Epithelial cell of esophagus (primary cell): ENCODE measurements at places on chromosomes 1 and 21.

DNA sequence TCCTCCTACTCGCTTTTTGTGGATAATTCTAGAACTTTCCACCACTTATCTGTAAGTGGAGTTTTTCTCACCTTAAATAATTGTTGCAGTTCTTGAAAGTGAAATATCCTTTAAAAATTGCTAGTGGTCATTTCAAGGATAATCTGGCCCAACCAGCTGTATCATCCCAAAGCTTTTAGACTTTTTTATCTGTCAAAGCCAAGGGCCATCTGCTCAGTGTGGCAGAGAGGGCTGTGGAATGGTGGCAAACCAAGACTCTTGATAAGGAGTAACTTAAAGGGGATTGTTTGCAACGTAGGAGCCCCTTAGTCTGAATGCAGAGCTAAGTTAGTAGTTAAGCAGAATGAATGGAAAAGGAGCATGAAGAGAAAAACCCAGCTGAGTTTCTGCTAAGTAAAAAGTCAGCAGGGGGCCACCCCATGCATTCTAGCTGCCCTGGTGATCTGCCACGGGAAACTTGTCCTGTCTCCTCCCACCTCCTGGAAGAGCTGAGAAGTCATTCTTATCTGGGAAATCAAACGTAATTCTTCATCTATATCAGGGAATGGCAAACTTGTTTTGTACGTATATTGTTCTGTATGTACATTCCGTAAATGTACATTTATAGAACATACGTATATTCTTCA is 169.3 kb downstream of the PRDM2 start:
- no peak for DNase-seq

DNA sequence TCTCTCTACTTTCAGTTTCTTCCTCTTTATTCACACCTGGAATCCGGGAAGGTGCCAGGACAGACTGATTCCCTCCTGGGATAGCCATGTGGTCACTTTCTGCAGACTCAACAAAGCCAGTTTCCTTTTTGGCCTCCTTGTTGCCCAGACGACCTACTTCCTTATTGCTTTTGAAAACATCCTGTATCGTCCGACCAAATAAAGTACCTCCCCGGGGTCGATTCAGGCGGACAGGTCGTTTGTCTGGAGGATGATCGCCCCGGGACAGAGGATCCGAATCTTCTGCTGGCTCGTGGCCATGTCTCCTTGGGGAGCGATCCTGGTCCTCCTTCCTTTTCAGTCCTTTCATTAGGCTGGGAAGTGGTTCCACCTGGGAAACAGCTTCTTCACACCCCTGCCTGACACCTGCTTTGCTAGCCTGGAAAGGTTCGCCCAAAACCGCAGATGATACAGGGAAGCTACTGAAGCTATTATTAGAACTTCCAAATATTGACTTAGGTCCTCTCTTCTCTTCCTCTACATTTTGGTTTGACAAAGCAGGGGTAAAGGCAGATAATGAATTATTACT is 1.2 kb downstream of the MCM3AP start:
- no peak for DNase-seq

DNA sequence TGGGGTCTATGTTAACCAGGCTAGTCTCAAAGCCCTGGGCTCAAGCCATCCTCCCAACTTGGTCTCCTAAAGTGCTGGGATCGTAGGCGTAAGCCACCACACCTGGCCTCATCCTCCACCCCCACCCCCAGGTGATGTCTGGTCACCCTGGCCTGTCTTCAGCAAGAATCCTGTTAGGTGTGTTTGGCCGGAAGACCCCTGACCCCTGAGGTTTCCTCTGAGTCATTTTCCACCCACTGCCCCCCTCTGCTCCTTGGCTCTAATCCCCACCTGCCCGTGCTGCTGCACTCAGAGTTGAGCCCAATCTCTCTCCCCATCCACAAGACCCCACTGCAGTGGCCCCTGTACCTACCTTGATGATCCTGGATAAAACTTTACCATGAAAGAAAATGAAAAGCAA is 25.2 kb downstream of the SLC66A1 start:
- no peak for DNase-seq

DNA sequence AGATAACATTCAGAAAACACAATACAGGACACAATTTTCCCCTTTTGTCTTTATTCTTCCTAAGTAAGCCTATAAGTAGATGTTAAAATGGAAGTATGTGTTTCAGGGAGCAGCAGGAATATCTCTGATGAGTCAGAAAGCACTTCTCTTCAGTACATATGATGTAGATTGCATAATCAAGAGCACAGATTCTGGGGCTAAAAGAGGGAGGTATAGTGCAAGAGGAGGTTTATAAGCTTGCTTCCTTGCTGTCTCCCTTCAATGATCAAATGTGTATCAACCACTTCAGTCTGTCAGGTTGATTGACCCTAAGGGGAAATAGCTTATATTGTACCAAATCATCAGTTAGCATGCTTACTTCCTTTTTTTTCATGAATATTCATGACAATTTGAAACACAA is 822.8 kb downstream of the BRINP3 start:
- DNase-seq, result peak; percentile 71

- no peak for DNase-seq
Measured at GRCh38 chr1:214418391-214418790, 133.0 kb downstream of the PTPN14 start.

DNA sequence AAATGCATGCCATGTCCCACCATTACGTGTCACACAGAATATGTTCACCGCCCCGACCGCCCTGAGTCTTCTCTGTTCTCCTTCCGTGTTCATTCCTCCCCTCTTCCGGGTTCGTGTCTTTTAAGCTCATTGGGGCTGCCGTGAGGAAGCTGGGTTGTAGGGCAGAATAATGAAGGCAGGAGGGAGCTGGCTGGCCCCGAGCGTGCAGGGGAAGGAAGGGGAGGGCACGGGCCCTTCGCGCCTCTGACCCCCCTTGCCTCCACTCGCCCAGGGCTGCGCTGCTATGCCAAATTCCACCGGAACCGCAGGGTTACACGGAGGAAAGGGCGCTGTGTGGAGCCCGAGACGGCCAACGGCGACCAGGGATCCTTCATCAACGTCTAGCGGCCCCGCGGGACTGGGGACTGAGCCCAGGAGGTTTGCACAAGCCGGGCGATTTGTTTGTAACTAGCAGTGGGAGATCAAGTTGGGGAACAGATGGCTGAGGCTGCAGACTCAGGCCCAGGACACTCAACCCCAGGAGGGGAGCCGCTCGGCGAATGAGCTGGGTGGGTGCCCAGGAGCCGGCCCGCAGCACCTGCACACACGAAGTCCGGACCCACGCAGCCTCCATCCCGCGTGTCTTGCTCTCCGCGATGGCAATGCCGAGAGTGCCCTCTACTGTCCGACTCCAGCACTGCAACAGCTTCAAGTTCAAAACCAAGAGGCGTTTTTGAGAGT is 16.5 kb upstream of the AGTRAP start:
- peak; percentile 62 for DNase-seq

GRCh38 chr1:183457449-183457848 is 14.8 kb upstream of the SMG7 start:
- no peak for DNase-seq

DNA sequence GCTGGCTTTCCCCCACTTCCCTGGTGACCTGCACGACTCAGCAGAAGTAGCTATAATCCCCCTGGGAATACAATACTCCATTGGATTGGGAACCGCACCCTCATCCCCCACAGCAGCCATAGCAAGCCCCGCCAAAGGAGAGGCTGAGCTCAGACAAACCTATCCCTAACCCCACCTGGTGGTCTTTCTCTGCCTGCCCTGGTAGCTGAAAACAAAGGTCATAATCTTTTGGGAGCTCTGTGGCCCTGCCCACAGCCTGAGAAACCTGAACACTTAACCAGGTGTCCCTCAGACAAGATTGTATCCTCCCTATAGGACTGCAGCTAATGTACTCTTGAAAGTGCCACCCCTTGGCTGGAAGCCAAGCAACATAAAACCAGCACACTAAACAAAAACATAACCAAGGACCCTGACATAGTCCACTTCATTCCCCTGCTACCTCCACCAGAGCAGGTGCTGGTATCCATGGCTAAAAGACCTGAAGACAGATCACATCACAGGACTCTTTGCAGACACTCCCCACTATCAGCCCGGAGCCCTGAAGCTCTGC is 71.6 kb upstream of the RUNX1 start:
- DNase-seq, result no peak

GRCh38 chr1:201639826-201640225 is 100.9 kb downstream of the NAV1 start:
- DNase-seq, result no peak

- DNase-seq, result peak; percentile 95
Measured at GRCh38 chr1:110477041-110477440, 26.1 kb downstream of the PROK1 start.

- no peak for DNase-seq
Measured at GRCh38 chr21:42447182-42447581, 43.5 kb downstream of the UBASH3A start.

- DNase-seq, result no peak
Measured at GRCh38 chr1:198047913-198048312, 108.9 kb upstream of the NEK7 start.

- no peak for DNase-seq
Measured at GRCh38 chr1:184748740-184749139, 5.9 kb downstream of the EDEM3 start.

DNA sequence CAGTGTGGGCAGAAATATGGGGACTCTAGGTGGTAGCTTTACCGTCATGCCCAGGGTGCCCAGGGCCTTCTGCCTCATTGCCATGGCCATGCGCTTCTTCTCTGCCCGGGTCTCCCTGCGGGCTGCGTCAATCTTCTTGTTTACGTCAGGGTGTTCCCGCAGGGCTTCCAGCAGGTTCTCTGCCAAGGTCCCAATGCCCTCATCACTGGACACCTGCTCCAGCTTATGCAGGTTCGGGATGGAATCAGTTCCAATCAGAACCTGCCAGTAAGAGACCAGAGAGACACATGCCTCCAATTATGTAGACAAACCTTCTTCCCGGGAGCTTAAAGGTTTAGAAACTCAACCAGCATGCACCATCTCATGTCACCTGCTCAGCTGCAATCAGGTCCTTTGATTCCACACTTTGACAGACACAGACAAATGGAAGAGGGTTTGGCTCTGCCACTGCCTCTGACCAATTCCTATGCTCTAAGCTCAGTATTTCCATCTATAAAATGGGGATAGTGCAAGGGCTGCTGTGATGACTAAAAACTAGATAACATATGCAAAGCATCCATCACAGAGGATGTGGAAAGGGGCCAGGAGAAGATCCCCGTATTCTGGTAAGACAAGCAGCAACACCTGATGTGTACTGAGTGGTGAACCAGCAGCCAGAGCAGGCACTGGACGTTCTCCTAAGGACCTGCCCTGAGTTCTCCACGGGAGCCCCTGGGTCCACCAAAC is 121.2 kb downstream of the UBR4 start:
- DNase-seq, result no peak

- DNase-seq, result no peak
Measured at GRCh38 chr1:113792471-113792870, 19.8 kb downstream of the RSBN1 start.

DNA sequence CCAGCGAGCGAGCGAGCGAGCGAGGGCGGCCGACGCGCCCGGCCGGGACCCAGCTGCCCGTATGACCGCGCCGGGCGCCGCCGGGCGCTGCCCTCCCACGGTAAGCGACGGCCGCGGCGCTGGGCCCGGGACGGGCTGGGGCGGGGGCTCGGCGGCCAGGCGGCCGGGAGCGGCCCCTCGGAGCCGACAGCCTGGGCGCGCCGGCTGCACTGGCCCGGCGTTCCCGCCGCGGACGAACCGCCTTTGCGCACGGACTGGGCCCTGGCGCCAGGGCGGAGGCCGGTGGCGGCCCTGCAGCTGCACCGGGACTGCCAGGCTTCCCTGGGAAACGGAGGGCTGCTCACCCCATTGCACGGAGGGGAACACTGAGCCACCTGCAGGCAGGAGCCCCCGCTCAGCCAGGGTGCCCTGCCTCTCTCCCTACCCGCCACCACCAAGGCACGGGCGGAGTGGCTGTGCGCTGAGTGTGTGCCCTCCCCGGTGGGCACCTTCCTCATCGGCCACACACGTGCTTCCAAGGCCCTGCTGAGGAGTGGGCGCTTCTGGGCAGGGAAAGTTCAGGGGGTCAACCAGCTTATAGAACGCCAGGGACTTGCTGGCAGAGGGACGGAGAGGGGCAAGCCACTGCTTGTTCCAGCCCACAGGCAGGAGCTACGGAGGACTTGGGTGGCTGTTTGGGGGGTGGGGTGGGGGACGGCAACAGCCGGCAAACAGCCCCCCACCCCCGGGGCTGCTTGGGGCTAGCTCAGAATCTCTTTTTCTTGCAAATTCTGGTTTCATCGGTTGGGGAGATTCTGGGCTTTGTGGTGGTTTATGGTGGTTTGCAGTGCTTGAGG is 532 bp downstream of the CSF1 start:
- DNase-seq, result no peak

DNA sequence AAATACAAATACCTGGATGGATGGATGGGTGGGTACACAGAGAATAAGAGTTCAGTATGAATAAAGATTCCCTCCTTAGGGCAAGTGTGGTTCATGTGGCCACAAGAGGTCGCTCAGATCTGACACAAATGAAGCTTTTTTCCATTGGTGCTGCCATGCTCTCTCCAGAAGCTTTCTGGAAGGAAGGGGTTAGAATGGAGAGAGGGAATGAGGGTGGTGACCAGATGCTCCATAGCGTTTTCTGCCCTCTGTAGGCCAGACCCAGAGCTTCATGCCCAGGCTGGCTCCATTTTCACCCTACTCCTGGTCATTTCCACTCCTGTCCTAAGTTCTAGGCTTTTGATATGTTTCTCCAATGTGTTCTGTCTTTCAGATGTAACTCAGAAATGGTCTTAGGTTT is 3.3 kb upstream of the FCRL6 start:
- peak; percentile 85 for DNase-seq

- DNase-seq, result no peak
Measured at GRCh38 chr21:41231060-41231459, 63.1 kb downstream of the BACE2 start.

DNA sequence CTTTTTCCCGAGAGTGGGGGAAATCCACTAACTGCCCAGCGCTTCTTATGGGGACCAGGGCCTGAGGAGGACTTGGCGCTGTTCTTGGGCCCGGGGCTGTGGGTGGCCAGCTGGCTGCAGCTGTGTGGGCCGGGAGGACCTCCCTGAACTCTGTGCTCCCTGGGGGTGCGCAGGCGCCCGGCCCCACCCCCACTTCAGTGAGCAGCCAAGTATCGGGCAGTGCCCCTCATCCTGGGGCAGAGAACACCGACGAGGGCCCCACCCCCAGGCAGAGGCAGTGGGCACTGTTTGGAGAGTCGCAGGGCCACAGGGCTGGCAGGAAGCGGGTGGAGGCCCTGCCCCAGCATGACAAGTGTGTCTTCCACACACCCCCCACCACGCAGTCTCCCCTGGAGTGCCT is 32.5 kb upstream of the SLC19A1 start:
- no peak for DNase-seq

DNA sequence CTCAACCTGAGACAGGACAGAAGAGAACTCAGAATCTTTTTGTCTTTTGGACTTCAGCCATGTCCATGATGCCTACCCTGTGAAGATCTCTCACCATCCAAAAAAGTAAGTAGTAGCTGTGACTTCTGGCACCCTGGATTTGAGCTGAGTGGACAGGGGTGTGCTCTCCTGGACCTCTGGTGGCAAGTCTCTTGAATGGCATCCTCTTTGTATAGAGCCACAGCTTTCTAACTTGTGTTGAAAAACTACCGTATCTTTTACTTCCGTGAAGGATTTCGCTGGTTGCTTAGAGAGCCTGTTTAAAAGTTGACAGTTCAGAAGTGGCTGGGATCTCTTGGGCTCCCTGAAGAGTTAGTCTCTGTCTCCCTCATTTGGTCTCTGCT is 1.8 kb downstream of the MFN2 start:
- no peak for DNase-seq
